Karpas-422 (cell line): ENCODE measurements at places on chromosomes 16 and 17. TPM values are rescaled to one million over a fixed set of nuclear protein-coding genes. Genes with fewer than 3 reads are reported as not detected.

- DNase-seq: no peak
These were observed 16.5 kb downstream of the KATNIP start for GRCh38 chr16:27566417-27566816.

DNA sequence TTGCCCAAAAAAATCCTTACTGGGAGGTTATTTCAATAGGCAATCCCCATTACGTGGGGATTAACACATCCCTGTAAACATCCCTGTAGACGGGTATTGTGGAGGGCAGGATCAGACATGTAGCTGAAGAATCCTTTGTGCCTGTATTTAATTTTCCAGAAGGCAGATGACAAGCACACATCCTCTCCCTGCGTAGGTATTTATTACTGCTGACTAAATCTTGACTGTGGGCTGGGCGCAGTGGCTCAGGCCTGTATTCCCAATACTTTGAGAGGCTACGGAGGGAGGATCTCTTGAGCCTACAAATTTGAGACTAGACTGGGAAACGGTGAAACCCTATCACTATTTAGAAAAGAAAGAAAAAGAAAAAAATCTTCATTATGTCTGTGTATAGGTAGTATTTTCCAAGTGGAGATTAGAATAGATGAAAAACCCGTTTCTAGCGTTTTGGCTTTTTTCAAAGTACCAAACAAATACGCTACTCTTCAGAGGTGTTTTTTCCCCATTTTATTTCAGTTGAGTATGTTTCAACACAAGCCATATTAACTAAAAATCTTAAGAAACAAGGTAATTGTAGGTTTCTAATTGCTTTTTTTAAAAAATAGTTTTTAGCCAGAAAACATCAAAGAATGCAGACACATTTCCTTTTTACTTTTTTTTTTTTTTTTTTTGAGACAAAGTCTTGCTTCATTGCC is 1.5 kb upstream of the MARF1 start:
- no peak for DNase-seq

- no peak for DNase-seq
These were observed 1.6 kb upstream of the MRC2 start for GRCh38 chr17:62625870-62626200.

DNA sequence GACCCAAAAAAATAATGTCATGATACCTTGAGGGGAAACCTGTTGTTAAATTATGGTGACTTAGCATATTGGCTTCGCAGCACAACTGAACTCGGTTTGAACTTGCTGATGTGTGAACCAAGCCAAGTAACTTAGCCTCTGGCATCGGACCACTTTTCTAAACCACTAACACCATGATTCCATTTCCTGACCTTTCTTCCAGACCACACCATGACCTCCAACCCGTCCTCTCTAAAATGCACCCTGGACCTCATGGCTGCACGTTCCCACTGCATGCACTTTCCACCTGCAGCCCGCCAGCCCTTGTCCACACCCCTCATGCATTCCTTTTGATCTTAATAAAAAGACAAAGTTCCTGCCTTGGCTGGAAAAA is 29.3 kb downstream of the DYNLRB2 start:
- DNase-seq: no peak

DNA sequence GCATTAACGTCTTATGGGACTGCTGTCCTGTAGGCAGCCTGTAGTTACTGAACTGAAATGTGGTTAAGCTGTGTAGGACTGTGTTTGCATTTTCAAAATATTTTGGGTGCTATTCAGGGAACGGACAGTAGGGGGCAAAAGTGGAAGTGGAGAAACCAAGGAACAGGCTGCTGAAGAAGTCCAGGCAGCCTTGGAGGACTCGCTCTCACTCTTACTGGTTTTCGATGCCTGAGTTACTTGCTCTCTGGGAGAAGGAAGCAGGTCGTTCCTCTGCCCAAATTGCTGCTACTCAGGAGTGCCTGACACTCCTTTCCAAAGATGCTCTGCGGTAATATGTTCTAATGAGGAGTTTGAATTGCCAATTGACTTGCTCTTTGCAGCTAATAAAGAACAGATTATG is 64.5 kb upstream of the RBFOX1 start:
- peak; percentile 61 for DNase-seq

GRCh38 chr16:58062821-58063220 is 37.3 kb downstream of the MMP15 start:
- no peak for DNase-seq

DNA sequence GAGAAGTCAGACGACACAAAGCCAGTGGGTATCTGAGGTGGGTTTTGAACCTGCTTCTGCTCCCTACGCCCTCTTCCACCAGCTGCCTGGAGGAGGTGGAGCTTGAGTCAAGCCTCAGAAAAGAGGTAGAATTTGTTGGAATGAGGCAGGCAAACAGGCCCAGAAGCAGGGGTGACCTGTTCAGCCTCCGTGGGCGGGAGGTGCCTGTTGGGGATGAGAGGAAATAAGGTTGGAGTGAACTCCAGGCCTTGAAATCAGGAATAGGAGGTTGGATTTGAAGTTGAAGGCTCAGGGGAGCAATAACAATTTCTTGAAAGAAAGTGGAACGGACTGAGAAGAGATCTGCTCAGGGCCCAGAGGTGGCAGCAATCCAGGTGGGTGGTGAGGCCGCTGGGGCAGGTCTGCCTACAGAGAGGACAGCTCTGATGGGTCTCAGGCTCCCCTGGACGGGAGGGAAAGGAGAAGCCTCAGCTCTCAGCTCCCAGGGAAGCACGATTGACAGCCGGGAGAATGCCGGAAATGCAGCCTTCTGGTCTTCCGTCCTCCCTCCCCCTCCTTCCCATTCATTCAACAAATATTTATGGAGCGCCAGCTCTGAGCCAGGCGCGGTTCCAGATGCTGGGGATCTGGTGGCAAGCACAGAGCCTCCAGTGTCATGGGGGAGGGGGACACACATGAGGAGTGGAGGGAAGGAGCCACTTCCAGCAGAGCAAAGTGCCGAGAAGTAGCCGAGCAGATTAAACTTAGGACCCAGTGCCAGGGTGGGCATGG is 61.9 kb upstream of the CIBAR2 start:
- DNase-seq: no peak

- peak; percentile 73 for DNase-seq
These were observed 715 bp downstream of the TLCD3A start for GRCh38 chr17:732902-733720.

GRCh38 chr17:5444209-5444608 is 5.3 kb upstream of the C1QBP start:
- peak; percentile 29 for DNase-seq

Gene C1QTNF8
- total RNA-seq: not detected in 2 replicates

Gene C17orf58
- 51.0 and 52.9 TPM in 2 replicates for total RNA-seq

Gene ANKRD13B
- total RNA-seq: 3.5 and 10.9 TPM in 2 replicates

Gene TP53TG3C
- not detected in 2 replicates for total RNA-seq

Gene INCA1
- not detected in 2 replicates for total RNA-seq

Gene SHMT1
- 16.7 and 17.7 TPM in 2 replicates for total RNA-seq
